ENCODE measurements at places on chromosomes 6 and 20. TPM values are rescaled to one million over a fixed set of nuclear protein-coding genes. Genes with fewer than 3 reads are reported as not detected.

Gene SOX12
- total RNA-seq: 10.1 TPM

Gene OTOR
- not detected for total RNA-seq

Gene LRRC1
- 3.5 TPM for total RNA-seq

Gene HLA-DMB
- 14.0 TPM for total RNA-seq

Gene ASIP
- total RNA-seq: not detected

Gene SGK2
- 0.53 TPM for total RNA-seq

Gene IP6K3
- total RNA-seq: not detected

Gene RGS19
- 106 TPM for total RNA-seq

Gene WFDC10A
- not detected for total RNA-seq

Gene ATP6V1G2
- total RNA-seq: 4.5 TPM

Gene MTFR2
- 15.0 TPM for total RNA-seq

Gene BTN1A1
- total RNA-seq: 0.11 TPM

Gene DCDC2
- total RNA-seq: 0.14 TPM

Gene LY6G6F
- total RNA-seq: not detected

Gene PSORS1C1
- not detected for total RNA-seq

Gene RIMS1
- not detected for total RNA-seq

Gene MAP7
- total RNA-seq: 0.48 TPM

Gene APOBEC2
- not detected for total RNA-seq

Gene NOX3
- total RNA-seq: not detected

Gene RAET1E
- not detected for total RNA-seq

Gene DDO
- not detected for total RNA-seq

Gene C20orf141
- not detected for total RNA-seq

Gene CLIC1
- total RNA-seq: 456 TPM

Gene RIMS4
- not detected for total RNA-seq

Gene NEURL2
- total RNA-seq: 3.9 TPM

Gene ENPP1
- total RNA-seq: 0.23 TPM

Gene SIRPB1
- total RNA-seq: 6.5 TPM

Gene CD40
- 3.0 TPM for total RNA-seq

Gene POPDC3
- total RNA-seq: not detected

Gene SLC18B1
- 8.3 TPM for total RNA-seq

Gene SLX4IP
- 8.5 TPM for total RNA-seq

Gene TSPO2
- total RNA-seq: not detected

Gene GRIK2
- 0.14 TPM for total RNA-seq

Gene CRIP3
- 0.47 TPM for total RNA-seq

Gene MUC22
- total RNA-seq: not detected

Gene SMPDL3A
- not detected for total RNA-seq

Gene CYP21A2
- total RNA-seq: 0.72 TPM

Gene TNFRSF21
- 0.83 TPM for total RNA-seq

Gene VSTM2L
- not detected for total RNA-seq

Gene PPP1R3G
- 0.17 TPM for total RNA-seq

Gene NELFE
- total RNA-seq: 62.5 TPM

Gene WFDC10B
- not detected for total RNA-seq

Gene OOEP
- total RNA-seq: 1.4 TPM

Data from activated naive CD8-positive, alpha-beta T cell treated with anti-CD3 and anti-CD28 coated beads, Interleukin-2, amount 10 ng/mL, durations not matched to agents 7 days and 5 days (primary cell).